ENCODE measurements at places on chromosomes 13 and 19. TPM values are rescaled to one million over a fixed set of nuclear protein-coding genes. Genes with fewer than 3 reads are reported as not detected.

FFAR3 gene
- not detected for total RNA-seq

OVOL3 gene
- not detected for total RNA-seq

KCNK6 gene
- total RNA-seq, result 14.9 TPM

EFNB2 gene
- total RNA-seq, result 0.38 TPM

LYL1 gene
- 16.9 TPM for total RNA-seq

- DNase-seq, result no peak
These were observed 1589.1 kb upstream of the SPRY2 start for GRCh38 chr13:81929988-81930387.

DNA sequence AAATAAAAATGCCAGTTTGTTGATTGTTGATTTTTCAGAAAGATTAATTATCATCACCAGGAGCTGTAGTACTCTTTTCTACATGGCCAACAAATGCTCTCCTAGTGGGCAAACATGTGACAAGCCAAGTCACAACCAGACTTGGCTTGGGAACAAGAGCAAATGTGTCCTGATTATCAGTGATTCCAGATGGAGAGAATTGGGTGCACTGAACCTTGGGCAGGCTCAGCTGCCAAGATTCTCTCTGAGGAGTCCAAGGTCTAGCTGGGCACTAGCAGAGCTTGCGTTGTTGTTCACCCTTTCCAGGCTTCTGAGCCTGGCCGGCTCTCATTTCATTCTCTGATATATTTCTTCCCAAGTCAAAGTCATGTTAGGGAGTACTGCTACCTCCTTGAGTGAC lies 27.3 kb upstream of the GPI start:
- DNase-seq, result no peak

DNA sequence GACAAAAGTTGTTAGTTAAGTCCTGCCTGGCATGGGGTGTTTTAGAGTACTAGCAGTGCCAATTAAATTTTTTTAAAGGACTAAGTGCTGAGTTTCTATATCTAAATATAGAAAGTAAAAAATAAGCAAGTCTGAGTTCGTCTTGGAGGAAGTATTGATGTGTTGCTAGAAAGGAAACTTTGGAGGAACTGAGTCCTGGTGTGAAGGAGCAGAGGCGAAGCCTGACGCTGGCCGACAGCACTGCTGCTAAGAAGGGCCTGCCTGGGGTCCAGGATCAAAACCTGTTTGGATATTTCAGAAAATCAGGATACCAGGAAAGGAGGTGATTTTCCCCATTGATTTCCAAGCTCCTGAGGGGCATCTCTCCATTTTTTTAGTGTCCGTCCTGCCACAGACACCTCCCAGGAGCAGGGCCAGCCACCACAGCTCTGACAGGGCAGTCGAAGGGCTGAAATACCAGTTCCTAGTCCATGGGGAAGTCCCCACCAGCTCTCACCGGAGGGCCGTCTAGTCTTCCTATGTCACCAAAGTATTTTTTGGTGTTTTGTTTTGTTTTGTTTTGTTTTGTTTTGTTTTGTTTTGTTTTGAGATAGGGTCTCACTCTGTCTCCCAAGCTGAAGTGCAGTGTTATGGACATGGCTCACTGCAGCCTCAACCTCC lies 38.2 kb upstream of the NPAS1 start:
- no peak for DNase-seq

DNA sequence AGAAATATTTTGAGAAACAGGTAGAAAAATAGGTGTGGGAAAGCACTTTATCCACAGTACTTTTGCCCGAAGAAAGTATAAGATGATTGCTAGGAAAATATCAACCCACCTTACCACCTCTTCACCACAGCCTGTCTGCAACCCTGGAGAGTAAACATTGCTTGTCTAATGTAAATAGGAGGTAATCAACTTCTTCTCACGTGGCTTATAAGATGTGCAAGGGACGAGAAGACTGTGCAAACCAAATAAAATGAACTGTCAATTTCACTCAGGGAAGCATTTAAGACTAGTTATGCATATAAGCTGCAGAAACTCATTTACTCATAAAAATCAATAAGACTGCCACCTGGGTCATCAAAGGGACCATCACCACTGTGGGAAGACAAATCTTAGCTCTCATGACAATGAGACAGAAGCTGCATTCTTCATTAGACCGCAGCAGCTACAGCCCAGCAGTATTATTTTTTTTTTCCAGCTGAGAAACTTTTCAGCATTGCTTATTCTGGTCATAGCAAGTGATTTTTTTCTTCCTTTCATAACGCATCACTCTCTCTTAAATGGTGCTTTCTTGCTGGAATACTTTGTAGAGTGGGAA lies 807.7 kb upstream of the GPC6 start:
- no peak for DNase-seq

GRCh38 chr19:37817180-37817981 lies 38.0 kb upstream of the ZNF573 start:
- no peak for DNase-seq

DNA sequence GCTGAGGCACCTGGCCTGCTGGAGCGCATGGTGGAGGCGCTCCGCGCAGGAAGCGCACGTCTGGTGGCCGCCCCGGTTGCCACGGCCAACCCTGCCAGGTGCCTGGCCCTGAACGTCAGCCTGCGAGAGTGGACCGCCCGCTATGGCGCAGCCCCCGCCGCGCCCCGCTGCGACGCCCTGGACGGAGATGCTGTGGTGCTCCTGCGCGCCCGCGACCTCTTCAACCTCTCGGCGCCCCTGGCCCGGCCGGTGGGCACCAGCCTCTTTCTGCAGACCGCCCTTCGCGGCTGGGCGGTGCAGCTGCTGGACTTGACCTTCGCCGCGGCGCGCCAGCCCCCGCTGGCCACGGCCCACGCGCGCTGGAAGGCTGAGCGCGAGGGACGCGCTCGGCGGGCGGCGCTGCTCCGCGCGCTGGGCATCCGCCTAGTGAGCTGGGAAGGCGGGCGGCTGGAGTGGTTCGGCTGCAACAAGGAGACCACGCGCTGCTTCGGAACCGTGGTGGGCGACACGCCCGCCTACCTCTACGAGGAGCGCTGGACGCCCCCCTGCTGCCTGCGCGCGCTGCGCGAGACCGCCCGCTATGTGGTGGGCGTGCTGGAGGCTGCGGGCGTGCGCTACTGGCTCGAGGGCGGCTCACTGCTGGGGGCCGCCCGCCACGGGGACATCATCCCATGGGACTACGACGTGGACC lies 9.7 kb upstream of the STRN4 start:
- no peak for DNase-seq

GRCh38 chr13:101916775-101917474 lies 464.4 kb downstream of the ITGBL1 start:
- DNase-seq, result no peak

DNA sequence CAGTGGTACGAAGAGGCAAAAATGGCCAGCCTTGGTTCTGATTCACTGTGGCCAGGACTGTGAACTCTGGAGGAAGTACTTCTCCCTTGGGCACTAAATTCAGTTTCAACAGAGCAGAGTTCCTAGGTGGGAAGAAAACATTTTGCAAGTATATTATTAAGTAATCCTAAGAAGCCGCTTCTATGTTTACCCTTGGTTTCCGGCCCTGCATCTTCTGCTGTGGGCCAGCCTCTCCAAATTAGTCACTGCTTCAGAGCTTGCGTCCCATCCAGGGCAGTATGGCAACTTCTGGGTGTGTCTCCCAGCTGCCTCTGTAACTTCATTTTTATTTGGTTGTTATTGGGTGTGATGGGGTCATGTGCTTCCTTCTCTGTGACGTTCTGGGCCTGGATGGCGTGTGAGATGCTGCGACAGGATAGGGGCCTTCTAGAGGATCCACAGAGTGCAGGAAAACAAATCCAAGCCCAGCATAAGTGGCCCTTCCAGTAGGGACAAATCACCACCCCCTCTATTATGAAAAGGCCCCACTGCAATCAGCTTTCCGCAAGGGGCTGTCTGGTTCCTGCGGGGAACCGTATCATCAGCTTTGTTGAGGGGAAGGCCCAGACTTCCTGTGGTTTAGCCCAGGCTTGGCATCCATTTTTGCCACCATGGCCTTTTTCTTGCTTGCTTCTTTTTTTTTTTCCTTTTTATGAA lies 55.1 kb upstream of the C1QTNF9 start:
- peak; percentile 82 for DNase-seq

DNA sequence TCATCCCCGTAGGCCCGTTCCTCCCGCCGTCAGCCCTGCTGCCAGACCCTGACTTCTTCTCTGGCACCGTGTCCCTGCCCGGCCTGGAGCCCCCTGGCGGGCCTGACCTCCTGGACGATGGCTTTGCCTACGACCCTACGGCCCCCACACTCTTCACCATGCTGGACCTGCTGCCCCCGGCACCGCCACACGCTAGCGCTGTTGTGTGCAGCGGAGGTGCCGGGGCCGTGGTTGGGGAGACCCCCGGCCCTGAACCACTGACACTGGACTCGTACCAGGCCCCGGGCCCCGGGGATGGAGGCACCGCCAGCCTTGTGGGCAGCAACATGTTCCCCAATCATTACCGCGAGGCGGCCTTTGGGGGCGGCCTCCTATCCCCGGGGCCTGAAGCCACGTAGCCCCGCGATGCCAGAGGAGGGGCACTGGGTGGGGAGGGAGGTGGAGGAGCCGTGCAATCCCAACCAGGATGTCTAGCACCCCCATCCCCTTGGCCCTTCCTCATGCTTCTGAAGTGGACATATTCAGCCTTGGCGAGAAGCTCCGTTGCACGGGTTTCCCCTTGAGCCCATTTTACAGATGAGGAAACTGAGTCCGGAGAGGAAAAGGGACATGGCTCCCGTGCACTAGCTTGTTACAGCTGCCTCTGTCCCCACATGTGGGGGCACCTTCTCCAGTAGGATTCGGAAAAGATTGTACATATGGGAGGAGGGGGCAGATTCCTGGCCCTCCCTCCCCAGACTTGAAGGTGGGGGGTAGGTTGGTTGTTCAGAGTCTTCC lies 1.3 kb upstream of the CLASRP start:
- DNase-seq, result no peak

GRCh38 chr13:73385848-73386247 lies 327.0 kb downstream of the KLF5 start:
- no peak for DNase-seq

- DNase-seq, result no peak
These were observed 19.7 kb downstream of the ATP4B start for GRCh38 chr13:113638173-113638746.

DNA sequence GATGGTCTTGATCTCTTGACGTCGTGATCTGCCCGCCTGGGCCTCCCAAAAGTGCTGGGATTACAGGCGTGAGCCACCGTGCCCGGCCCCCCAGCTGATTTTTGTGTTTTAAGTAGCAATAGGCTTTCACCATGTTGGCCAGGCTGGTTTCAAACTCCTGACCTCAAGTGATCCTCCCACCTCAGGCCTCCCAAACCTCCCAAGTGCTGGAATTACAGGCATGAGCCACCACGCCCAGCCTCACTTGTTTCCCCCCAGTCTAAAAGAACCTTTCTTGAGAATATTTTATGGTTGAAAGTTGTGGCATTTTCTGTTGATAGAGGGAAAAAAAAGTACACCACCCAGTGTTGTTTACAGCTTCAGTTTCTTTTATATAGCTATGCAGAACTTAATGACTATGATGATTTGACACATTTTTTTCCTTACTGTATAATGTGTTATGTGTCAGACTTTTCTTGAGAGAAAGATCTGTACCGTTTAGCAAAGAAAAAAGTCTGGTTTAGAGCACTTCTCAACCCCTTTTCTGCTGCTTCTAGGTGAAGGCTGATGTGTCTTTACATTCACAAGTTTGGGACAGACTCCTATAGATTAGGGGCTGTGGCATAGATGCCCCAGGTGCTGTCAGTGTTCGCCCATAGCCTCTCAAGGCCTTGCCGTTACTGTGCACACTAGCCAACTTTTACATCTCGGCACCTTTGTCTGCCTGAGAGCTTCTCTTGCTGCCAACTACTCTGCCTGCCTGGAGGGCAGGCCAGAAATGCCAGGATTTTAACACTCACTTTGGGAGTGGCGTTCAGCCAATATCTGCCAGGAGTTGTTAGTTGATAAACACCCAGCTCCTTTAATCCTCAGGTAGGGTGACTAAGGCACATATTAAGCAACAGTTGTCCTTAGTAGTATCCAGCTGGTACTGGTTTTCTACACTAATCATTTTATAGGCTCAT lies 33.0 kb downstream of the KCTD4 start:
- DNase-seq, result no peak

- peak; percentile 67 for DNase-seq
These were observed at the start of gene ICAM1 for GRCh38 chr19:10270616-10271394. TSS of gene ICAM1 (plus strand) at chr19:10271120. CDS start at chr19:10271160, 40 bp downstream.

- no peak for DNase-seq
These were observed 82.4 kb upstream of the DACH1 start for GRCh38 chr13:71949441-71949840.

DNA sequence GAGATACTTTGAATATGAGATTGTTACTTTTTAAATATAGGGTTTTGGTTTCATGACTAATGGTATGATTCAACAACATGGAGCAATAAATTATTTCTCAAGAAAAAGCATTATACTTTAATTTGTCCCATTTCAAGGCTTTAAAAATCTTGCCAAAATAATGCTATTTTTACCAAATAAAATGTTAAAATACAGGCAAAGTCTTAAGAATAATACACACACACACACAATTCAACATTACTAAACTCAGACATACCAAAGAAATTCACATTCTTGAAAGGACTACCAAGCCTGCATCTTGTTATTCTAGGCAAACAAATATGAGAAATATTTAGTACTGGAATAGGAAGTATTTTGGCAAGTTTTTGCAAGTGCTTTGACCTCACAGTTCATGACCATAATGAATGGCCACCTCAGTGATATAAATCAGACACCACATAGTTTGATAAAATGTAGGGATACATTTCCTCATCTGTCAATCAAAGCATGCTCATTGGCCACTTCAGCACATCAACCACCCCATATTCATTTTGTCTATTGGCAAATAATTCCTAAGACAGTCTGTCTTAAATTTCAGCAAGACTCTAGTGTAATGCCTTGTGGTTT lies 107.2 kb downstream of the NALCN start:
- DNase-seq, result no peak

Data from CD4-positive, alpha-beta memory T cell (primary cell).